ENCODE measurements at places on chromosomes 5 and 9. TPM values are rescaled to one million over a fixed set of nuclear protein-coding genes. Genes with fewer than 3 reads are reported as not detected.

- DNase-seq, result no peak
These were observed 30.6 kb upstream of the SPINK4 start for GRCh38 chr9:33209394-33209793.

DNA sequence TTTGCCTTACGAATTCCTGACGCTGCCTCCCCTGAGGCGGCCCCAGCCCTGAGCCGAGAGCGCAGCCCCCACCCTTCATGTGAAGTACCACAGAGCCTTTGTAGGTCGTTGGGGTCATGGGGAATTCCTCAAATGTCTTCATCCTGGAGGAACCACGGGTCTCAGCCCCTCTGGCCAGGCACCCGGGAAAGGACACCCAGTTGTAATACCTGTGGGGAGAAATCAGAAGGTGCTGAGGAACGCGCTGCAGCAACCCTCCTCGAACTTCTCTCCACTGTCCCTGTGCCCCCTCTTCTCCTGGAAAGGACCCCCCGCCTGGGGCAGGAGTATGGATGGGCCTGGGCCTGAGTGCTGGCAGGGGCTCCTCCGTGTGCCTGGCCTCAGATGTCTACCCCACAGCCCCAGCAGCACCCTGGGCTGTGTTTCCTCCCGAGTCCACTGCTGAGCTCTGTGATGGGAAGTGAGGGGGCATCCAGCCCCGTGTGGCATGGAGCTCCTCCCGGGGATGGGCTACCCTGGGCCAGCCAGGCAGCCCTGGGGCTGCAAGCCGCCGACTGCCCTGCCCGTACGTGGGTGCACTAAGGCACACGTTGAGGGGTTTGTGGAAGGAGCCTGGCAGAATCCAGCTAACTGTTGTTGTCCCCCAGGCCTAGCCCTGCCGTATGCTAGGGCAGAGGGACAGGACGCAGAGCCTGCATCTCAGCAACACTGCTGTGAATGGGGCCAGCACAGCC lies 18.7 kb upstream of the SCGB3A1 start:
- DNase-seq, result no peak

GRCh38 chr5:157607371-157608161 lies 32.0 kb upstream of the ADAM19 start:
- no peak for DNase-seq

GRCh38 chr5:34061993-34062392 lies 19.0 kb upstream of the C1QTNF3 start:
- DNase-seq, result no peak

The NOXA1 gene
- 7.8 TPM for polyA plus RNA-seq

The CCL27 gene
- 0.08 TPM for polyA plus RNA-seq
